ENCODE measurements at places on chromosomes 11 and 22.

GRCh38 chr22:50626850-50627641 is 906 bp downstream of the ARSA start:
- DNase-seq, result no peak

- DNase-seq, result no peak
These were observed 10.0 kb upstream of the MMP1 start for GRCh38 chr11:102807921-102808320.

DNA sequence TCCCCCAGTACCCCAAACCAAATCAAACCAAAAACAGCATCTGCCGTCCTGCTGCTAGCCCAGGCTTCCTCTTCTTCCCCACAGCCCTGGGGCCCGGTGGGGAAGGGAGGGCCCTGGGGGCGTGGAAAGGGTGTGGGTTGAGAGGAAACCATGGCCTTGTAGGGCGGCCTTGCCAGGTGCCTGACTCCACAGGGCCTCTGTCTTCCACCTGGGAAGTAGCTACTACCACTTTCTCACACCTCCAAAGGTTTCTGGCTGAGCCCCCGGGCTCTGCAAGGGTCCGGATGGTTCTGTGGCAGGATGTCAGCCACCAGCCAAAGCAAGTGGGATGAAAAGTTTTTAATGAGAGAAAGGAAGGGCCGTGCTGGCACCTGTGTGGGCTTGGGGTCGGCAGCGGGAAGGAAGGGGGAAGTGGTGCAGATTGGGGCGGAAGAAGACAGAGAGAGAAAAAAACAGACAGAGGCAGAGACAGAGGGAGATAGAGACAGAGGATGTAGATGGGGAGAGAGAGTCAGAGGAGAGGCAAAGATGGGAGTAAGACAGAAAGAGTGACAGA is 10.5 kb downstream of the TPST2 start:
- DNase-seq, result no peak

DNA sequence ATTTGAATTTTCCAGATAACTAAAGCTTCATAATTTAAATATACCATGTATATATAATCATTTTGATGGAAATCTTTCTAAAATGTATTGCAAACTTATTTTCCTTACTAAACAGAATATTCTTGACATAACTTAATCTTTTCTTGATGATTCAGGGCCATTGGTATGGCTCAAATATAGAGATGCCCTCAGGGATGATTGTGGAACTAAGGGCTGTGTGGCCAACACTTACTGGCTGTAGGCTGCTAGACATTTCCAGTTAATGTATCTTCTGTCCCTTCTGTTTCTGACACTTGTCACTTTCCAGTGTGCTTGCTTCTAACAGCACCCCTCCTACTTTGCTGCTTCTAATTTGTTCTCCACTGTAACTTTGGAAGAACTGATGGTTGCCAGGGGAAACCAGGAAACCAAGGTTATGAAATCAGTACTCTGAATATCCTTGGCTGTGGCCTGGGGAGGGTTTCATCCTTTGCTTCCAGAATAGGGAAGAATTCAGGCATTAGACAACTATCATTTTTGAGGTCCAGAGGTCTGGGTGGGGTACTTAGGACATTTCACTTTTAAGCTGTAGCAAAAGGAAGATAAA is 697.2 kb downstream of the ETS1 start:
- DNase-seq, result peak; percentile 6

DNA sequence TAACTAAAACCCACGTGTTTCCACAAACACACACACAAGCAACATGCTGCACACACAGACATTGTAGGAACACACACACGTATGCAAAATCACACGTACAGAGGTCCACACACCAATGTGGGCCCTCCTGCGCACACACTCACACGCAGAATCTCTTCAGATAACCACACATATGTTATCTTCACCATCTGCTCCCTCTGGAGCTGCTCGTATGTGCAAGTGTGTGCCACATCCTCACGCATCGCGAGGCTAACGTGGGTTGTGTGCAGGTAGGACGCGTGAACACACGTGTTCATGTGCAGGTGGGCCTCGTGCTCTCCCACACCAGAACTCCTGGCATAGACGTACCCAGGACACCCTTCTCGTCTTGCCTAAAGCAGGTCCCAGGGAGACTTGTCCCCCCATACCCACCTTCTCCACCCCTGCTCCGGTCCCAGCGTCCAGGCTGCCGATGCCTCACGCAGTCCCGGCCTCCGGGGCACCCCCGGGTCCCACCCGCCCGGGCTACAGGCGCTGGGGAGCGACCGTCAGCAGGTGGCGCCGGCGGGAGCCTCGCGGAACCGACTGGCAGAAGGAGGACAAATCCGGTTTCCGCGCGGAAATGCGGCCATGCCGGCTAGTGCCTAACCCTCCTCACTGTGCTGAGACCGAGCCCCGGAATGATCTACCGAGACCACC is 10.3 kb upstream of the IGSF9B start:
- no peak for DNase-seq

- no peak for DNase-seq
These were observed 572.9 kb downstream of the NTM start for GRCh38 chr11:131943295-131943694.

- no peak for DNase-seq
These were observed 18.3 kb upstream of the TMPRSS4 start for GRCh38 chr11:118058311-118059245.

GRCh38 chr11:89361734-89362133 is 129.4 kb downstream of the NOX4 start:
- DNase-seq, result no peak

GRCh38 chr11:124898711-124899110 is 1.0 kb upstream of the ROBO4 start:
- DNase-seq, result no peak

GRCh38 chr11:68948935-68949334 is 31.9 kb downstream of the MRGPRD start:
- DNase-seq, result no peak

DNA sequence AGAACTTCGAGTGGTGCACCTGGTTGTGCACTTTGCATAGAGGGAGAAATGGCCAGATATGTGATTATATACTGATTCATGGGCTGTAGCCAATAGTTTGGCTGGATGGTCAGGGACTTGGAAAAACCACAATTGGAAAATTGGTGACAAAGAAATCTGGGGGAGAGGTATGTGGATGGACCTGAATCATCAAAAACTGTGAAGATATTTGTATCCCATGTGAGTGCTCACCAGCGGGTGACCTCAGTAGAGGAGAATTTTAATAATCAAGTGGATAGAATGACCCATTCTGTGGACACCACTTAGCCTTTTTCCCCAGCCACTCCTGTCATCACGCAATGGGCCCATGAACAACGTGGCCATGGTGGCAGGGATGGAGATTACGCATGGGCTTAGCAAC is 48.0 kb upstream of the NARS2 start:
- no peak for DNase-seq
